Esophagus muscularis mucosa (tissue), 4 donors: ENCODE measurements at places on chromosomes 6 and 20.

DNA sequence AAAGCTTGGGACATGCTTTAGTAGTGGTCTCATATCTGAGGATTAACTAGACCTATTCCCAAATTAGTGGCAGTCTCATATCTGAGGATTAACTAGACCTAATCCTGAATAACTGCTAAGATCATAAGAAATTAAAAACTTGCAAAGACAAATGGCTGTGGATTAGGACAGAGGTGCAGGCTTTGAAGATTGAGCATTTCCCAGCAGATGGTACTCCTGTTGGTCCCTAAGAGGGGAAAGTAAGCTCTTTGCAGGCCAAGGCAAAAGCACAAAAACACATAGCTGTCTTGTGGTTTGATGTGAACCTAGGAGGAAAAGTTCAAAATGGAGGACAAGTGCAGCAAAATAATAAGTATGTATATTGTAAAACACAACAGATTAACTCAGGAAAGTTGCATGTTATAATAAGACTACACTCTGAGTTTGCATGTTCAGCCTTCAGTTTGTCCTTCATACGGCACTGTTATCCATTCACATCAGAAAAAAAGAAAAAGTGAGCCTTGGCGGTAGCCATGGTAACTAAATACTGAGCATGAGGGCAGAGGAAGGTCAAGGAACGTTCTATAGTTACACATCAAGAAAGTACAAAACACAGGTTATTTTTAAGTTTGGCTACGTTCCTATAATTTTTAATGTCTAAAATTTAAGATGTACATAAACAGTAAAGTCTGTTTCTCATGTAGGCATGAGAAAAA lies 62.8 kb downstream of the FILIP1 start:
- peak overlapping the region; percentile 65 for H3K27ac ChIP-seq
- H3K36me3 ChIP-seq, result no peaks in the 10 kb centered on the region
- H3K4me1 ChIP-seq, result peaks cover 43% of the 10 kb centered on the region
- no peak overlapping the region for H3K4me3 ChIP-seq
- no peak for DNase-seq

DNA sequence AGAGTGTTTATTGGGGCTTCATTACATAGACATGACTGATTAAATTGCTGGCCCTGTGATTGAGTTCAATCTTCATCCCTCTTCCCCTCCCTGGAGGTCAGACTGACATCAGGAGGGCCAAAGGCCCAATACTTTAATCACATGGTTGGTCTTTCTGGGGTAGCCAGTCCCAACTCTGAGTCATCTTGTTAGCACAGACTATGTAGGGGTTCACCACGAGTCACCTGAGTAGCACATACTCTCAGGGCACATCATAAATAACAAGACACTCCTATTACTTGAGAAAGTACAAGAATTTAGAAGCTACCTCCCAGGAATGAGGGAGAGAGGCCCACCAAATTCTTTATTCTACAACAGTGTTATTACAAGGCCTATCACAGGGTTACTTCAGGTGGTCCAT lies 11.3 kb downstream of the GINS1 start:
- H3K4me3 ChIP-seq, result no peak overlapping the region
- DNase-seq, result no peak
- H3K27ac ChIP-seq, result no peak overlapping the region
- H3K27me3 ChIP-seq, result no peaks in the 10 kb centered on the region
- H3K36me3 ChIP-seq, result no peaks in the 10 kb centered on the region

DNA sequence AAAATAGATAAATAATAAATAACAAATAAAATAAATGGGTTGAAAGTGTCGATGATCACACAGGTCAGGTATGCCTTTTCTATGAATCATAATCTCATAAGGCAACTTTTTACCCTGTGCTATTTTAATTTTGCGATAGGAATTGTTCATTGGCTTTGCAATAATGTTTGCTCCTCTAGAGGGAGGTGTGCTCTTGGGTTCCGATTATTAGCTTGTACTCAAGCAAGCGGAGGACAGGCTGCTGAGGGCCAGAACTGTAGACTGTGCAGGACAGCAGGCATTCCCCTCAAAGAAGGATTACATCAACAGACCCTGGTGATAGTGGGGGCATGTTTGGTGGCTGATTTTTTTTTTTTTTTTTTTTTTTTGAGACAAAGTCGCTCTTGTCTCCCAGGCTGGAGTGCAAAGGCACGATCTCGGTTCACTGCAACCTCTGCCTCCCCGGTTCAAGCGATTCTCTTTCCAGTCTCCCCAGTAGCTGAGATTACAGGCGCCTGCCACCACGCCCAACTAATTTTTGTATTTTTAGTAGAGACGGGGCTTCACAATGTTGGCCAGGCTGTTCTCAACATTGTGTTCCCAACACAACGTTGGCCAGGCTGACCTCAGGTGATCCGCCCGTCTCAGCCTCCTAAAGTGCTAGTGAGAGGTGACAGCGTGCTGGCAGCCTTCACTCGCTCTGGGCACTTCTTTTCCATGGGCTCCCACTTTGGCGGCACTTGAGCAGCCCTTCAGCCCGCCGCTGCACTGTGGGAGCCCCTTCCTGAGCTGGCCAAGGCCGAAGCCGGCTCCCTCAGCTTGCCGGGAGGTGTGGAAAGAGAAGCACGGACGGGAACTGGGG lies 35.6 kb downstream of the RIOK1 start:
- no peaks in the 10 kb centered on the region for H3K27me3 ChIP-seq
- no peak overlapping the region for H3K4me3 ChIP-seq
- H3K4me1 ChIP-seq, result no peaks in the 10 kb centered on the region
- no peak overlapping the region for H3K27ac ChIP-seq
- DNase-seq, result no peak

DNA sequence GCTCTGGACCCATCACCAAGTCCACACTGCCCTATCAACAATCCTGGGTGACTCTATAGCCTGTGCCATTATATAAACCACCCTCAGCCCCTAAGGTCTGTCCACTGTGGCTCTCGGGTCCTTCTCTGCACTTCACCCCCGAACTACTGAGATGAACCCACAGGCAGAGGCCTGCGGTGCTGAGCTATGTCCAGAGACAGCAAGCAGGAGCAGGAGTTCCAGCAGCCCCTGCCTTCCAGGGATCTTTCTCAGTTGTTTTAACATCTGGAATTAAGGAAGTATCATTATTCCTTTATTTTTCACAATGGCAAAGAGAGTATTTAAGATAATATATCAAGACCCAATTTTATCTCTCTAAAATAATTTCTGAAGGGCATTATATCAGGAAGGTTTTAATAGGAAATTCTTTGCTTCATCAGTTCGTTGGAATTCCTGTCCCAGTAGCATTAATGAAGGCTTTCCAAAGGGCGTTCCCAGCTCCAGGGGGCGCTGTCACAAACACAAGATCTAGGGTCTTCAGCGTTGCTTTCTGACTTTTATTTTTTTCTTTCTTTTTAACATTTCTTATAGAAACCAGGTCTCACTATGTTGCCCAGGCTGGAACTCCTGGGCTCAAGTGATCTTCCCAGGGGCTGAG lies 27.3 kb downstream of the RRBP1 start:
- peaks cover 31% of the 10 kb centered on the region for H3K36me3 ChIP-seq
- no peak for DNase-seq
- no peak overlapping the region for H3K27ac ChIP-seq
- peaks cover 41% of the 10 kb centered on the region for H3K4me1 ChIP-seq
- no peaks in the 10 kb centered on the region for H3K27me3 ChIP-seq

DNA sequence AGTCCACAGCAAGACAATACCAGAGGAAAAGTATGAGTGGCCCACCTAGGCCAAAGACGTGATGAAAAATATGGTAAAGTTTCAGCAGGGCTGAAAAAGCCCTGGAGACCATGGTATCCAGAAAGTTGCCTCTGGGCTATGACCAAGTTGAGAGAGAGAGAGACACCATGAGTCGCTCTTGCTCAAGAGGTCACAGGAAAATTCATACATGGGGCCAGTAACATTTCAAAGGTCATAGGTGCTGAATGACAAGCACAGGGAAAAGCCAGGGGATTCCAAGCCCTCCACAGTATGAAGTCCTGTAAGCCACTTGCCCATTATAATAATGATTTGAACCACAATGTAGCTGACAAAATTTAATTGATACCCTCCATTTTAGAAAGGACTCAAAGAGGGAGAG lies 657.7 kb upstream of the CITED2 start:
- H3K27me3 ChIP-seq, result no peaks in the 10 kb centered on the region
- H3K4me1 ChIP-seq, result peaks cover 12% of the 10 kb centered on the region
- no peak for DNase-seq
- H3K36me3 ChIP-seq, result no peaks in the 10 kb centered on the region
- H3K27ac ChIP-seq, result no peak overlapping the region
- no peak overlapping the region for H3K4me3 ChIP-seq

- no peak for DNase-seq
- H3K4me3 ChIP-seq, result no peak overlapping the region
- H3K27ac ChIP-seq, result no peak overlapping the region
- H3K36me3 ChIP-seq, result no peaks in the 10 kb centered on the region
- H3K27me3 ChIP-seq, result no peaks in the 10 kb centered on the region
Observed at GRCh38 chr6:130303431-130303830, 62.4 kb upstream of the TMEM200A start.

DNA sequence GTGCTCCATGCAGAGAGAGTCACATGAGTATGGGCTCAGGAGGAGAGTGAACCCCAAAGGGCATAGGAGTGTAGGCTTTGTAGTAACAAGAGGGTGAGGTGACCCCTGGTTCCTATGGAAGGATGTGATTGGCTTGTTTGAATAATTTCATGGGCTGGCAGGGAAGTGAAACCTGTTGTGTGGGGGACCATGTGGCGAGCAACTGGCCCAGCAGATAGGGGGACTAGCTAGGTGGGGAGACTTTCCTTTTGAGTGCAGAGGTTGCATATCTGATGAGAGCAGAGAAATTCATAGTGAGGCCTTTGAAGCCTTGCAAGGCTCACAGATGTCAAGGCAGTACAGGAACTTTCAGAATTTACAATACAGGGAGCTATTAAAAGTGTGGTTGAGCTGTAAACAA lies 247.9 kb upstream of the SLC35B3 start:
- no peak overlapping the region for H3K27ac ChIP-seq
- no peaks in the 10 kb centered on the region for H3K4me1 ChIP-seq
- H3K4me3 ChIP-seq, result no peak overlapping the region
- no peak for DNase-seq
- no peaks in the 10 kb centered on the region for H3K36me3 ChIP-seq

- no peak overlapping the region for H3K27ac ChIP-seq
- H3K4me3 ChIP-seq, result no peak overlapping the region
- H3K4me1 ChIP-seq, result peaks cover 18% of the 10 kb centered on the region
- no peak for DNase-seq
Observed at GRCh38 chr6:13611715-13612114, 3.4 kb upstream of the NOL7 start.

GRCh38 chr6:19976411-19977129 lies 139.4 kb downstream of the ID4 start:
- H3K36me3 ChIP-seq, result no peaks in the 10 kb centered on the region
- peaks cover 14% of the 10 kb centered on the region for H3K4me1 ChIP-seq
- H3K27ac ChIP-seq, result no peak overlapping the region
- H3K27me3 ChIP-seq, result no peaks in the 10 kb centered on the region
- DNase-seq, result no peak

- no peak overlapping the region for H3K27ac ChIP-seq
- H3K4me1 ChIP-seq, result peaks cover 4% of the 10 kb centered on the region
- no peaks in the 10 kb centered on the region for H3K27me3 ChIP-seq
- DNase-seq, result no peak
- H3K4me3 ChIP-seq, result no peak overlapping the region
- H3K36me3 ChIP-seq, result no peaks in the 10 kb centered on the region
Observed at GRCh38 chr20:15655295-15655874, 917.9 kb downstream of the KIF16B start.

- no peak overlapping the region for H3K27ac ChIP-seq
- H3K4me3 ChIP-seq, result no peak overlapping the region
- H3K4me1 ChIP-seq, result peaks cover 16% of the 10 kb centered on the region
- peaks cover 8% of the 10 kb centered on the region for H3K27me3 ChIP-seq
- H3K36me3 ChIP-seq, result peaks cover 8% of the 10 kb centered on the region
Observed at GRCh38 chr20:34988191-34988540, 32.5 kb downstream of the MYH7B start.

DNA sequence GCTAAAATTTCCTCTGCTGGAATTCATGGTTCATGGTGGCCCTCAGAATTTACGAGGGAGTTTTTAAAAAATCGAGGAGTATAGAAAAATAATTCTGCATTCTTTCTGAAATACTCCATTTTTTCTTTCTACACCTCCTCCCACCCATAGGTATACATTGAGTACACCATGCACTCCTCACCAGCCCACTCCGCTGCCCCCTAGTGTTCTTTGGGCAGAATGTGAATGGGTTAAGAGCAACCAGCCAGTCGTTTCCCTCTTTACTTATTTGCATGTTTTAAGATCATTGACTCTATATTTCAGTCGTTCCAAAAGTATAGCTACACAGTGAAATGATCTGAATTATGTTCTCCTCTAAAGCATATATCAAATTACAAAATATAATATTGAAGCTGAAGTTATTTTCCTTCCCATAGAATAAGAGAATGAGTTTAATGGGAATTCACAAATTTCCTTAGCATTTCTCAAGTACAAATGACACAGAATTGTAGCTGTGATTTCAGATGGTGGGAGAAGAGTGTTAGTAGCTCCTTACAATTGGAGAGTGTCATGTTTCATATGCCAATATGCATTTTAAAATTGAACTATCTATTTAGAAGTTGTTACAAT lies 977.7 kb upstream of the SLC35B3 start:
- no peaks in the 10 kb centered on the region for H3K4me1 ChIP-seq
- no peaks in the 10 kb centered on the region for H3K27me3 ChIP-seq
- H3K36me3 ChIP-seq, result no peaks in the 10 kb centered on the region
- H3K4me3 ChIP-seq, result no peak overlapping the region
- H3K27ac ChIP-seq, result no peak overlapping the region

DNA sequence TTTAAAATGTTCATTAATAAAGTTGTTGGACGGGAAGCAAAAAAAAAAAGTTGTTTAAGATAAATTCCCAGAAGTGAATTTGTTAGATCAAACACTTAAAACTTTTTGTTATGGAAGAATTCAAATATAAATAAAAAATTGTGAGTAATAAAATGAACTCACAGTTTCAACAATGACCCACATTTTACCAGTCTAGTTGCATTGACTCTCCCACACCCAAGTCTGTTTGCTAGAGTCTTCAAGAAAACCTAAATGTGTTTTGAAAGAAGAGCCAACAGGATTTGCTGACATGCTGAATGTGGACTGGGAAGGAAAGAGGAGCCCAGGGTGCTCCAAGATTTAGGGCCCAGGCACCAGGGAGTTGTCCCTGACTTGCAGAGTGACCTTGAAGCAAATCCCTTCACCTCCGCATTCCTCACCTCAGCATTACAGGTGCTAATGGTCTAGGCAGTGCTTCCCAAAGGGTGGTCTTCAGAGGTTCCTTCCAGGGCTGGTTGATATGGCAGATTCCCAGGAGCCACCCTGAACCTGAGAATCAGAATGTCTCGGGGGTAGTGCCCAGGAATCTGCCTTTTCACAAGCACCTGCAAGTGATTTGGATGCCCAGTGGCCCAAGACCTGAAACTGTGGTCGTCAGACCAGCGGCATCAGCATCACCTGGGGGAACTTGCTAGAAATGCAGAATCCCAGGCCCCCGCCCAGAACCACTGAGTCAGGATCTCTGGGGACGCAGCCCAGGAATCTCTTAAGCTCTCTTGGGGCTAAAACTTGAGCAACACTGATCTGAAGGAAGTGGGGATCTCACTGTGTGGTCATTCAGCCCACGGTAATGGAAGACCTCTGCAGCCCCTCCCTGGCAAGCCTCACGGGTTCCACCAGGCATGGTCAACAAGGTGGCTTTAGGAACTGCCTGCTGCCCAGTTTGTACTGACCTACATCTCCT lies 31.1 kb downstream of the POFUT1 start:
- H3K36me3 ChIP-seq, result peaks cover 7% of the 10 kb centered on the region
- no peak for DNase-seq
- H3K4me1 ChIP-seq, result no peaks in the 10 kb centered on the region
- no peak overlapping the region for H3K27ac ChIP-seq
- no peaks in the 10 kb centered on the region for H3K27me3 ChIP-seq
- H3K4me3 ChIP-seq, result no peak overlapping the region
